HuH-7.5 (cell line): ENCODE measurements at places on chromosomes 12 and 14.

DNA sequence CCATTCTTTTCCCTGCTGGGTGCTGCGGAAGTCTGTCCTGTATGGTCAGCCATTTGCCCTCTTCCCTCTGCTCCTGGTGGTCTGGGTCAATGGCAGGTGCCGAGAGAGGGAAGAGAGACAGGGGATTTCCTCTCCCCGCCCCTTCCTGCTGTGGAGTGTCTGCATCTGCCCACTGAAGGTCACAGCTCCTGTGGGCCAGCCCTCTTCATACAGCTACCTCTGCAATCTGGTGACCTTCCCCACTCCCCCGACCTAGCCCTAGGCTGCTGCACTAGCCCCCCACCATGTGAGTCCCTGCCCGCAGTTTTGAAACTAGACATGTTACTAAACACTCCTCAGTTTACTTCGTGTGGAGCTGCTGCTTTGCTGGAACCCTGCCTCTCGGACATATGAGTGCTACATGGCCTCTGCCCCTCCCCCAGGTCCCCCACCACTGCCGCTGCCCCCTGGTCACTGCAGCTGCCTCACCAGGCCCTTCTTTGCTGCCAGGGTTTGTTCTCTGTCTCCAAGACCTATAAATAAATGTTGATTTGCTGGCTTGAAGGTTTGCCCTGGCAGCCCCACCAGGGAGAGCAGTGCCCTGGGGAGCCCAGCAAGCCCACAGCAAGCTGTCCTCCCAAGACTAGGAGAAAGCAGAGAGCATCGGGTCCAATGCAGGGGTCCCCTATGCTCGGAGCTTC is 102.9 kb downstream of the DPF3 start:
- DNase-seq: no peak

GRCh38 chr12:97267594-97268202 is 194.9 kb upstream of the RMST start:
- DNase-seq: no peak

DNA sequence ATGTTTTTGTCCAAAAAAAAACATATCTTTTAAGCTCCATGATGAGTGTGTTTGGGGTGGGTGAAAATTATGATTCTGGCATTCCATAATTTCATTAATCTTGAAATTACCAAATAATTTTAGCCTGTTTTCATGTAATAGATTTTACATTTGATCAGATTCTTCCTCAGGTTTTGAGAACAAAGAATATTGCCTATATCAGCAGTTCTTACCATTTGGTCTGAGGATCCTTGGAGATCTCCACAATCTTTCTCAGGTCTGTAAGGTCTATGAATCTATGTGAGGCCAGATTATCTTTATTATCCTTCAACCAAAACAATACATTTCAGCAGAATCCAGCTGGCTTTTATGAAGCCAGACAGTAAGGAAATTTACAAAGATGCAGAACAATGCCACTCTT is 373.3 kb upstream of the E2F7 start:
- no peak for DNase-seq

GRCh38 chr12:96233939-96234461 is 39.8 kb downstream of the ELK3 start:
- DNase-seq: no peak

DNA sequence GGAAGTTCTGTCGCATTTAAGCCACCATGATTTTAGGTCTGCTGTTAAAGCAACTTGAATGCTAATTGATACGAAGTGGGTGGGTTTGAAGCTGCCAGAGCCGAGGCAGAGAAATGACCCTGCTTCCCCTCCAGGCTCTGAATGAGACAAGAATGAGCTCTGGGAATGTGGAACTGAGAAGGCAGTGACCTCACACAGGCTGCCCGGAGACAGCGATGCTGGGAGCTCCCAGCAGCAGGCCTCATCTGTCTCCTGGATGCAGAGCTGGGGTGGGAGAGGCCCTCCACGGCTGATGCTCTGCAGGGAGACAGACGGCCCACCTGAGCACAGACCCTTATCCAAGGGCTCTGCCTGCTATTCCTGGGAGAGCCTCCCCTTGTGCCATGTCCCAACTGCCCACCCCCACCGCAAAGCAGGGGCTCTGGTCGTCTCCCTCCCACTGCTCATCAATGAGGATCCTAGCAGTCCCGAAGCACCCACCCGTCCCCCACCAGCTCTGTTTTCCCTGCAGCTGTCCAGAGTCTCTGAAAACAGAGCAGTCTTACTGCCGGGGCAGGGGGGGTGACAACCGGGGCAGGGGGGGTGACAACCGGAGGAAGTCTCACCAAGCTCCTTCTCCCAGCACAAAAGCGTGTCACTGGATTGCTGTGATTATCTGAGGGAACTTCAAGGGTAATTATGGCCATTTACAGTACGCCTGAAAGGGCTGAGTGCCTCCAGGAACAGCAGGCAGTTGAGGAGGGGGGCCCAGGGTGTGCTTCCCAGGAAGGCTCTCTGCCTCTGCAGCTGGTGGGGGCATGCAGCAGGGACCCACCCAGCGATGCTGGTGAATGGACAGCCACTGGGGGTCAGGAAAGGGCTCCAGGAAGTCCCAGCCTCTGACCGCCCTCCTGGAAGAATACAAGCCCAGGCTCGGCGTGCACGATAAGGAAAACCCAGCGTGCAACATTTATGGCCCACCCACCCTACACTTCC is 67.8 kb downstream of the CHGA start:
- no peak for DNase-seq

GRCh38 chr12:103279444-103279843 is 216.3 kb downstream of the C12orf42 start:
- no peak for DNase-seq

GRCh38 chr14:54629635-54630360 is 62.9 kb downstream of the SAMD4A start:
- DNase-seq: no peak

DNA sequence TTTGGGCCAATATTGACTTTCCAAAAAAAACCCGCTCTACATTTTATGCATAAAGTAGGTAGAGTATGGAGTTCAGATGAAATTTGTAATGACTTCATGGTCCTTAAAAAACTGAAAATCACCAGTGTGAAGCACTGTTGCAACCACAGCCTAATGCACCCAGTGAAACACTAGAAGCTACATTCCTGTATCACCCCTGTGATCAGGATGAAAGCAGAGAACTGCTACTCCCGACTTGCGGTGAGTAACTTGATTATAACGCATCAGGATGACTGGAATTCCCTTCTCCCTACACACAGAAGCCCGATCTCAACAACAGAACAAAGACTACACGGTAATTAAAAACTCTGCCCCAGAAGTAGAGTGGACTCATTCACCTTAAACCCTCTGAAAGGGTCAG is 33.8 kb downstream of the SPTB start:
- no peak for DNase-seq

DNA sequence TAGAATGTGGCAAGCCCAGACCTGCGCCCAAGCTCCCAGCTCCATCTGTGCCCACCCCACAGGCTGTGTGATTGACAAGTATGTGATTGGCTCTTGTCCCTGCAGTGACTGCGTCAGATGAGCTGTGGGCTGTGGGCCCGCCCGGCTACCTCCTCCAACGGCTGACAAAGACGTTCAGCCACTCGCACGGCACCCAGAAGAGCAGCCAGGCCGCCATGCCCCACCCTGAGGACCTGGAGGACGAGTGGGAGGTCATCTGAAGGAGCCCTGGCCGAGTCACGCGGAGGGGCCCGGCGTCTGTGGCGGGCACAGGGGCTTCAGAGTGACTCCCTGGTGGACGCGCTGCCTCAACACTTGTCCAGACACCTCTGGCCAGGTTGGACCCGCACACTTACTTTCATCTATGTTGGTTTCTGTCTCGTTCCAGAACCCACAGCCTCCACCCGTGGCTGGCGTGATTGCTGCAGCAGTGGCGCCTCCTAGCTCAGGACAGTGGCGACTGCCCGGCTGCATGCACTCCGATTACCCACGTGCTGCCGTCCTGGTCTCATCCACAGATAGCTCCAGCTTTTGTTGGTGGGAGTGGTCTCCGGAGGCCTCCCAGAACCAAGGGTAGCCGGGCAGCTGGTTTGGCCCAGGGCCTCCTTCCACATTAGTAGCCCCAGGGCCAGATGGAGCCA is 11.4 kb downstream of the ANKRD9 start:
- no peak for DNase-seq

- no peak for DNase-seq
Measured at GRCh38 chr14:74578479-74578878, 33.6 kb downstream of the LTBP2 start.

- DNase-seq: no peak
Measured at GRCh38 chr12:91163116-91163515, 19.5 kb downstream of the DCN start.

DNA sequence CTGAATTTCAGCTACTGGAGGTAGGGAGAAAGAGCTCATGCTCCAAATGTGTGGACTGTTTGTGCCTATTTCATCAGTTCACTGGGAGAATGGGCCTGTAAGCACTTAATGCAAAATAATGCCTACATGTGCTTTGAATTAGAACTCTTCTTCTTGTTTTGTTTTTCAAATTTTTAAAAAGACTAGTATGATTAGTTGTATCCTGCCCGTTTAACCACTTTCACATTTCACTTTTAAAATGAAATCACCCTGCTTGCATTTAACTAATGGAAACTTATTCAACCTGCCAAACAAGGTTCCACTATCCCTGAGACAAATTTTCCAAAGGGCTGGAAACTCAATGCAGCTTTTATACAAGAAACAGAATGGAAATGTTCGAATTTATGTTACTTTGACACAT is 79.7 kb downstream of the SAMD4A start:
- no peak for DNase-seq

- no peak for DNase-seq
Measured at GRCh38 chr12:53057816-53058500, 8.1 kb downstream of the TNS2 start.

DNA sequence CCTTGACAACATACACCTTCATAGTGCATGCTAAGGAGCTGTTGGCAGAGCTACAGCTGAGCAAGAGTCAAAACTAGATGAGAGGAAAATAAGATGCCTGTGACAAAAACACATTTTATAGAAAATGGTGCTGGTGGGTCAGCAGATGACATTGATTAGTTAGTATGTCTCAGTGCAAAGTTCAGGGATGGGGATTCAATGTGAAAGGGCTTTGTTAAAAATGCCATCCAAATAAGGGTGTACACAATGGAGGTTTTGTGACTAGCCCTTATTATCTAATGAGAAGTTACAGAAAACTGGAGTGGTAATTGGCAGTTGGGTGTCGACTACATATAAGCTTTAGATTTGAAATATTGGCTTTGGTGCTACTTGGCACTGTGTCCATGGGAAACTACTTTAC is 169.0 kb downstream of the MON2 start:
- DNase-seq: no peak

DNA sequence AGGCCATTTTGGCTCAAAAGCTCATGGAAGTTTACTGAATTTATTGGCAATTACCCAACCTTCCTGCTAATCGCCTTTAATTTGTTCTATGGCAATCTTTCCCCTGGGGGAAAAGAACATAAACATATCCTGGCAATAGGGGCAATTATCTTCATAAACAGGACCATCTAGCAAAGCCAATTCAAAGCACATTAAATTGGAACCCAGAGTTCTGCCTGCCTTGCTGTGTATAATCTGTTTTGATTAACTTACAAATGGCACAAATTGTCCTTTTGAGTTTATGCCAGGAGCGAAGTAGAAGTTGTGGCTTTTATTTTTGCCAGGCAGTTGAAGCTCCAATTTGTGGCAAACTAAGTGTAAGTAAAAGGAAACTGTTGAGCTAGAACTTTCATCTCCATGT is 68.6 kb downstream of the C12orf50 start:
- no peak for DNase-seq

GRCh38 chr12:86744547-86745212 is 488.5 kb upstream of the MGAT4C start:
- no peak for DNase-seq

- no peak for DNase-seq
Measured at GRCh38 chr14:105387530-105387922, 10.8 kb upstream of the TEX22 start.

- DNase-seq: no peak
Measured at GRCh38 chr12:52073531-52074381, 4.0 kb downstream of the ATG101 start.

DNA sequence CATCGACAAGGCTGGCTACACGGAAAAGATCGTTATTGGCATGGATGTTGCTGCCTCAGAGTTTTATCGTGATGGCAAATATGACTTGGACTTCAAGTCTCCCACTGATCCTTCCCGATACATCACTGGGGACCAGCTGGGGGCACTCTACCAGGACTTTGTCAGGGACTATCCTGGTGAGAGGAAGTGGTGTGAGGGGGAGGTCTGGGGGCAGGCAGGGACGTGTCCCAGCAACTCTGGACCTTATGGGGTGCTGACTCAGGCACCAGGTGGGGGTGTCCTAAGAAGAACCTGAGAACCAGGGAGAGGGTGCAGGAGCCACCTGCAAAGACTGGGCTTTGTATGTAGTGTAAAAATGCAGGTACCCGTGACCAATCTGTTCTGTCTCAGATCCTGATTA is 5.2 kb downstream of the ENO2 start:
- DNase-seq: no peak

DNA sequence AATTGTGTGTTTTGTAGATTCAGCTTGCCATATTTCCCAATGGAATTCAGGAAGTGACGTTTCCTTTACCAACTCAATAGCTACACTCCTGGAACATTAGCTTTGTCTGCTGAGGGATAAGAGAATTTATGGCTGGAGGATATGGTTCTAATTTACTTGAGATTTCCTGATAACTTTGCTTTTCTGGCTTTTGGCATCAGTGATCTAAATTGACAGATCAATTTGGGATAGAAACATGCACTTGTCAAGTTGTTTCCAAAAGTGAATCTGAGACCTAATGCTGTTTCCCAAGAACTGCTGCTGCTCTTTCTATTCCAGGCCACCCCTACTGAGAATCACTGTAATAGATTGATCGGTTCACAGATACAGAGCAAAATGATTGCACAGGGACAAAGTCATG is 43.2 kb downstream of the MGAT4C start:
- no peak for DNase-seq

DNA sequence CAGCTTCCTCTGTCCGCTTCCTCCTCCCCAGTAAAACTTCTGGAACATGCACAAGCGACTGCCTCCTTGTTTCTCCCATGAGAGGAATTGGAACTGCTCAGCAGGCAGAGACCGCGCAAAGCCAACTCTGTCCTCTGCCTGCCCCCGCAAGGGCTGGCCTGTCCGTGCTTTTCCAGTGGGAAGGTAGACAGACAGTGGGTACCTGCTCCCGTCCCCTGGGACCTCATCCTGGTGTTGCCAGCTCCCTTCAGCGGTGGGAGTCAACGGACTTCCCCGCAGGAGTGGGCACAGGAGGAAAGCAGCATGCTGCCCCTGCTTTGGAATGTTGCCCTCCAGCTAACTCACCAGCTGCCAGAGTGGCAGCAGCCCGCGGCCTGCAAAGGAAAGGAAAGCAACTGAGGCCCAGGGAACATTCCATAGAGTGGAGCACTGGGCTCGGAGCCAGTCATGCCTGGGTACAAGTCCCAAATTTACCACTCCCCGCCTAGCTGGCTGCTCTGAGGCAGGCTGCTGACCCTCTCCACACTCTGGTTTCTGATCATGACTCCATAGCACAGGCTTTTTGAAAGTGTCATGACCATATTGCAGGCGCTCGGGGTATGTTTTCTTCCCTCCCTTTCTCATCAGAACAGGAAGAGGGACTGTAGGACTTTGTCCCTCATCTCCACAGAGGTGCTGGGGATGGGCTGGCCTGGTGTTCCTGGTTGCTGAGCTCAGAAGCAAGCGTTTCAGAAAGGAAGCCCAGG is 89.2 kb upstream of the CLMN start:
- no peak for DNase-seq

GRCh38 chr14:106436310-106436905 is 910.0 kb downstream of the TMEM121 start:
- DNase-seq: no peak
